Stimulated activated CD4-positive, alpha-beta T cell treated with anti-CD3 and anti-CD28 coated beads, Interleukin-4, amount 100 ng/mL, for 24 hours (primary cell): ENCODE measurements at places on chromosomes 16 and 17.

- DNase-seq = no peak
Measured at GRCh38 chr17:56158915-56159825, 5.9 kb downstream of the ANKFN1 start.

GRCh38 chr17:4261452-4261851 is 2.3 kb downstream of the ANKFY1 start:
- no peak for DNase-seq

DNA sequence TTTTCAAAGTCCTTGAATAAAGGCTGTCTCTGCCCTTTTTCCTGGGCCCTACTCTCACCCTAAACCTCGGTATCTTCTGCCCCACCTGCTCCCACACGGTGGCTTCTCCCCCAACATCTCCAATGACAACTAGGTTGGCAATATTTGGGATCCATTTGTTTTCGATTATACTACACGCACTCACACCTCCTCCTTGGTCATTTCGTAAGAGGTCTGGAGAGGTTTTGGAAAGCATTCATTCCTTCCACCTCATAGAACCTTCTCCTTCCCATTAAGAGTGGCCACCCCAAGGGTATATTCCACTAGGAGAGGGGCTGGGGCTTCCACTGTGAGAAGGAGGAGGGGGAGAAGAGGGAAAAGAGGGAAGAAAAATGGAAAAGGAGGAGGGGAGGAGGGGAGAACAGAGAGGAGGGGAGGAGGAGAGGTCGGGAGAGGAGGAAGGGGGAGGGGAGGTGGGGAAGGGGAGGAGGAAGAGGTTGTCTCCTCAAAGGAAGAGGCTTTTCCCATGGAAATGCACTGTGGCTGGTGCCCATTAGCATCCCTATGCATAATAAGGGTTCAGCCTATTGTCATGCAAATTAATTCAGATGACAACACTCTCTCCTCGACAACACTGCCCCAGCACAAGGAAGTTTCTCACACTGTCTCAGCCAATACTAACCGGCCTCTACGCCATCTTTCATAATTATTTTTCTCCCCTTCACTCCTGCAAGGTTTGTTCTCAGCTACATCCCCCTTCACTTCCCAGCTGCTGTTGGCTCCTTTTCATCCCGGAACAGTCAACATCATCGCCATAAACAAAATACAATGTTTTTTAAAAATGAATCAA is 30.0 kb downstream of the SOX9 start:
- no peak for DNase-seq

DNA sequence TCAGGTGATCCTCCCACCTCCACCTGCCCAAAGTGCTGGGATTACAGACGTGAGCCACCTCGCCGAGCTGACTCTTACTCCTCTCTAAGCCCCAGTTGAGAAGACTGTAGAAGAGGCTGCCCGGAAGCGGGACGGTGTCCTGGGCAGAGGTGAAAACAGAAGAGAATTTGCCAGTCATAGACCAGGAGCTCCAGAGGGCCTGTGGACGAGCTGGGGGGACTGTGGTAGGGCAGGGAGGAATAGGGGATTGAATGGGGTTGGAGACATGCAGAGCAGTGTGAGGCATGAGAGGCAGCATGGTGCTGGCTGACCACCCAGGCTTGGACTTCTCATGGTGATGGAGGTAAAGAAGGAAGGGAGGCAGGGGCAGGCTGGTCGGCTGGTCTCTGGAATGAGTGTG is 17.1 kb upstream of the PHB1 start:
- DNase-seq = no peak

DNA sequence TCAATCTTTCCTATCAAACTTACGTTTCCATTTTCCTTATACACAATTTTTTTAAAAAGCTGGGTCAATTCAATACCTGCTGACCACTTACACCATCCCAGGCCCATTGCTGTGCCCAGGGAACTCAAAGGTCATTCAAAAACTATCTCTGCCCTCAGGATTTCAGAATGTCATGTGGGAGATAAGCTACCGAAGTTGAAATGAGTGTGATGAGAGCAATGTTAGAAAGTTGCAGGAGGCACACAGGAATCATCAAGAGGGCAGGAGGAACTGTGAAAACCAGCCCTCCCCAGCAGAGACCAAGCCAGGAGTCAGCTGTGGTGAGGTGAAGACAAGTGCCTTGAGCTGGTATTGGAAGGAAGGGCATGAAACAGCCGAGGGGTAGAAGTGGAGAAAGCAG is 195.9 kb downstream of the HS3ST3A1 start:
- DNase-seq = no peak

DNA sequence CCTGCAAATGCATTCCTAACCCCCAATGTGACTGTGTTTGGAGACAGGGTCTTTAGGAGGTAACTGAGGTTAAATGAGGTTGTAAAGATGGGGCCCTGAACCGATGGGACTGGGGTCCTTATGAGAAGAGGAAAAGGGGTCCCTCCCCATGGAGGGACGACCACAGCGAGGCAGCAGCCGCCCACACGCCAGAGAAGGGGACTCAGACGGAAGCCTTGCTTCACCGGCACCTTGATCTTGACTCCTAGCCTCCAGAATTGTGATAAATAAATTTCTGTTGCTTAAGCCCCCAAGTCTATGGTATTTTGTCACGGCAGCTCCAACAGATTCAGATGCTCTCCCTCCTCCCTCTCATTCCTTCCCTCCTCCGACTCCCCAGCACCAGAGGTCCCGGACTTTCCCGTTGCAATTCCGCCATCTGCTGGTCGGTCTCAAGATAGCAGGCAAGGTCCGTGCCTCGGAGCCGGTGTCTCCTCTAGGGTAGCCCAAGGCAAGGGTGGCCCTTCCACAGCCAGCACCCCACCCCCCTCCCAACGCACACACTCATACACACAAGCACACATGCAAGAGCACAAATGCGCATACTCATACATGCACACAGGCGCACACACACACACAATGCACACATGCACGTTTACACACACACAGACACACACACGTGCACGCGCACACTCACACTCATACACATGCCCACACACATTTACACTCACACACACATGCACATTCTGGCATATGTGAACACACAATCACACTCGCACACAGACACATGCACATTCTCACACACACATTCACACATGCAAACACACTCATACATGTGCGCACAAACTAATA is 23.1 kb upstream of the C16orf78 start:
- DNase-seq = peak; percentile 38

- no peak for DNase-seq
Measured at GRCh38 chr17:4297351-4297750, 33.6 kb upstream of the ANKFY1 start.

DNA sequence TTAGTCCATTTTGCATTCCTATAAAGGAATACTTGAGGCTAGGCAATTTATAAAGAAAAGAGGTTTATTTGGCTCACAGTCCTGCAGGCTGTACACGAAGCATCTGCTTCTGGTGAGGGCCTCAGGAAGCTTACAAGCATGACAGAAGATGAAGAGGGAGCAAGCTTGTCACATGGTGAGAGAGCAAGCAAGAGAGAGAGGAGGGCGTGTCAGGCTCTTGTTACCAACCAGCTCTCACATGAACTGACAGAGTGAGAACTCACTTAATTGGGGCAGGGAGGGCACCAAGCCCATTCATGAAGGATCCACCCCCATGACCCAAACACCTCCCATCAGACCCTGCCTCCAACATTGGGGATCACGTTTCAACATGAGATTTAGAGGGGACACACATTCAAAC is 1.6 kb downstream of the CHCT1 start:
- DNase-seq = no peak

- no peak for DNase-seq
Measured at GRCh38 chr16:66894055-66894454, 13.7 kb downstream of the PDP2 start.

GRCh38 chr17:19379361-19380065 is 1.2 kb downstream of the MAPK7 start:
- DNase-seq = no peak

GRCh38 chr17:19975601-19976000 is 2.0 kb downstream of the AKAP10 start:
- DNase-seq = no peak

GRCh38 chr16:73301984-73302383 is 254.1 kb upstream of the ZFHX3 start:
- DNase-seq = no peak

- DNase-seq = no peak
Measured at GRCh38 chr17:68780596-68780995, 174.6 kb downstream of the ABCA8 start.

- DNase-seq = no peak
Measured at GRCh38 chr17:2157675-2158395, 102.9 kb downstream of the HIC1 start.

DNA sequence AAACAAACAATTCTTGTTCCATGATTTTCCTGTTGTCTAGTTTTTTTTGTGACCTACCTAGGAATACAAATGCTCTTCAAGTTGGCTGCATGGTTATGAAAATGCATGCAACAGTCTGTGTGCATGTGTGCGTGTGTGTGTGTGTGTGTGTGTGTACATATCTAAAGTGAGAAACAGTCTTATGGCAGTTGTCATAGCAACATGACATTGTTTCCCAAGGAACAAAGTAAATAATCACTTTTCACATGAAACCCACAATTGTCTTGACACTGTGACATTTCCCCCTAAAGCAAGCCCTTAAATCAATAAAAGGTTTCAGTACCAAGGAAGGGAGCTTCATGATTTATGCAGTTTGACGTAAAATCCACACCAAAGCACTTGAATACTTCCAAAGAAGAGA is 758.4 kb downstream of the CDH8 start:
- DNase-seq = no peak

- no peak for DNase-seq
Measured at GRCh38 chr16:24845726-24846547, at the start of gene SLC5A11. Gene SLC5A11, plus strand, starts transcription at chr16:24845963. Its CDS starts 12,681 bp downstream, at chr16:24858644.

- no peak for DNase-seq
Measured at GRCh38 chr17:38608648-38609047, 2.9 kb upstream of the SRCIN1 start.

DNA sequence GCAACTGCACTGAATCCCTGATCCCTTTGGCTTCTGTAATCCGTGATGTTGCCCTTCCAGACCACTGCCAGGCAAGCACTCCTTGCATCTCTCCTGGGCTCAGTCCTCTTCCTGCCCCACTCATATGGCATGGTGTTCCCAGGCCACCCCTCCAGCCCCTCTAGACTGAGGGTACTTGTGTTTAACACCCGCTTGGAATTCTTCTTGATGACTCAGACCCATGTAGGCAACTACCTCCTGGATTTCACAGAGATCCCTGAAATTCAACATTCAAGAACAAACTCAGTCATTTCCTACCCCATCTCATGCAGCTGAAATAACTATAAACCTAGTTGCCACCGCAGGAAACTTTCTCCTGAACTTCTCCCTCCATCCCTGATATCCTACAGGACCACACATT is 541.9 kb upstream of the CDH11 start:
- no peak for DNase-seq

DNA sequence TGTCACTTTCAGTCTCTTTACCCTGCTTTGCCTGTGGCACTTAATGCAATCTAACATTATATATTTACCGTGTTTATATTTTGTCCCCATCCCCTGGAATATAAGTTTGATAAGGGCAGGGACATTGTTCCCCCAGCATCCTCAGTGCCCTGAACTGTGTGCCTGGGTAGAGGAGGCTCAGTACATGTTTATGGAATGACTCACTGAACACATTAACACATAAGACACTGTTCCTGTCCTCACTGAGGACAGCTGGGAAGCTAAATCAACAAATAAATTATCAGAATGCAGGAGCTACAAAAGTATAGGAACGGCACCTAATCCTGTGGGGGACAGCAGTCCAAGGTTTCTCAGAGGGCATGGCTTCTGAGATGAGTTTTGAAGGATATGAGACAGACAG is 27.8 kb downstream of the GRIN2A start:
- no peak for DNase-seq

- DNase-seq = no peak
Measured at GRCh38 chr16:8585857-8586256, 4.5 kb downstream of the TMEM114 start.

GRCh38 chr17:10156948-10157607 is 41.3 kb downstream of the GAS7 start:
- DNase-seq = no peak

DNA sequence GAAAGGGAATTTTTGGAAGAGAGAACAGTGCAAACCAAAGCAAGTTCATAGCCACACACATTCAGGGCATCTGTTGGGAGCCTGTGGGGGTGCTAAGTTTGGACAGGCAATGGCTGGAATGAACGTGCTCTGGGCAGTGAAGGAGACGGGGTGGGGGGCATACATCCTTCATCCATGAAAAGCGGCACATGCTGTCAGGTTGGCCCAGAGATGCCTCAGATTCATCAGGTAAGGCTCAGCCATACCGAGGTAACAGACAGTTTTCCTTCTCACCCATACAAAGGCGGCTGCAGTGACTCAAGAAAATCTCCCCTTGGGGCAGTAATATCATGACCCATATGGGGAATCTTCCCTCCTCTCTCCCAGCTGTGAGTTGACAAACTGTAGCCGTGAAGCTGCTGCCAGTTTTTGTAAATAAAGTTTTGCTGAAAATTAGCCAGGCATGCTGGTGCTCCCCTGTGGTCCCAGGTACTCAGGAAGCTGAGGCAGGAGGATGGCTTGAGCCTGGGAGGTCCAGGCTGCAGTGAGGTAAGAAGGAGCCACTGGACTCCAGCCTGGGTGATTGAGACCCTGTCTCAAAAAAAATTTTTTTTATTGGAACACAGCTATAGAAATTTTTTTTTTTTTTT is 9.2 kb upstream of the UBALD2 start:
- DNase-seq = no peak

GRCh38 chr16:83856792-83857191 is 42.1 kb upstream of the MLYCD start:
- DNase-seq = no peak

GRCh38 chr17:81991684-81992305 is 14.4 kb downstream of the ASPSCR1 start:
- DNase-seq = no peak

DNA sequence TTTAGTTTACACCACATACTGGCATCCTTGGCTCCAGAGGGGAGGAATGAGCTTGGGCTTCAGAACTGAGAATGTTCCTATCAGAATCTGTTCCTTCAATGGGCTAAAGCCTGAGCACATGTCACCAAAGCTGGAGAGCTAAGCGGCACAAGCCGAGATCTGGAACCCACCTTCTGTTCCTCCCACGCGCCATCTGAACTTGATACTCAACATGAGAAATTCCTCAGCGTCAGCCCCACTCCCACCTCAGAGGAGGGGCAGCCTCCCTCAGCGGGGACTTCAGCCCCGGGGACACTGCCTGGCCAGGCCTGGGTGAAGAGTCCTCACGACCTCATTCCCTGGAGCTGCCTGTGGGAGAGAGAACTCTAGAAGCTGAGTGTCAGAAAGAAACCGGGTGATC is 22.8 kb upstream of the SLC47A1 start:
- DNase-seq = no peak

- no peak for DNase-seq
Measured at GRCh38 chr16:89982318-89982717, 33.8 kb downstream of the DEF8 start.

GRCh38 chr17:5560361-5560988 is 23.8 kb downstream of the NLRP1 start:
- no peak for DNase-seq

DNA sequence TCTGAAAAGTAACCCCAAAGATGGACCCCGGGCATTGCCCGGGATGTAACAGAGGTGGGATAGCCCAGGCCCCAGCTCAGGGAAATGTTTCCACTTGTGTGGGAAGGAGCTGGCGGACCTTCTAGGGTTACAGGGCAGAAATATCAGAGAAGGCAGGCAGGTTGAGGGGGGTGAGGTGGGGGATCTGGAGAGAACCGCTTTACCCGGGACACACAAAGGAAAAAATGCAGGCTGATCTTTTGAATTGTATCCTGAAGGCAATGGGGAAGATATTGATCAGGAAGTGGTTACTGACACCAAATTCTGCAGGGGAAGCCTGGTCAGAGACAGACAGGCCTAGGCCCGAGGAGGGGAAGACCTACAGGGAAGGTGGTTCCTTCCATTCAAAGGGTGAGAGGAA is 3.5 kb downstream of the SLC47A1 start:
- no peak for DNase-seq

GRCh38 chr17:8800656-8801055 is 1.5 kb upstream of the MFSD6L start:
- DNase-seq = no peak
